ENCODE measurements at places on chromosomes 16 and 17.

DNA sequence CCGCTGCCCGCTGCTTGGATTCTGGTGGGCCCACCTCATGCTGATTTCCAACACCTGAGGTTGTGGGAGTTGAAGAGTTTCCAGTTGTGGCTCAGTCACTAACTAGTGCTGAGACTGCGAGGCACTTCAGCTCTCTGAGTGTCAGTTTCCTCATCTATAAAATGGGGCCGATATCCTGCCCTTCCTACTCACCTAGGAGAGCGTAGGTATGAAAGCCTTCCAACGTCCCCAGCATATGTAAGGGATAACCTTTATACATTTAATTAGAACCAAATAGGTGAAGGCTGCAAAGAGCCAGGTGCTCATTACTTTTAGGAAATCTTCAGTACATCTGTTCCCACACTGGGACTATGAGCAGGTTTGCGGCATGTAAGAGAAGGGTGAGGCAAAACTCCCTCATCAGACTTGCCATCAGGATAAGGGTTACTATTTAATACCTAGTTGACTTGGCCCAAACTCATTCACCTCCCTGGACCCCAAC is 782 bp upstream of the KIF18B start:
- no peak for DNase-seq

- DNase-seq: no peak
Measured at GRCh38 chr17:15398291-15398690, 56.9 kb upstream of the TEKT3 start.

GRCh38 chr17:47205419-47205963 is 3.7 kb upstream of the MYL4 start:
- peak; percentile 60 for DNase-seq

GRCh38 chr17:39069114-39069756 is 82.2 kb downstream of the PLXDC1 start:
- DNase-seq: no peak

- DNase-seq: no peak
Measured at GRCh38 chr17:57638284-57638683, 106.8 kb downstream of the CCDC182 start.

DNA sequence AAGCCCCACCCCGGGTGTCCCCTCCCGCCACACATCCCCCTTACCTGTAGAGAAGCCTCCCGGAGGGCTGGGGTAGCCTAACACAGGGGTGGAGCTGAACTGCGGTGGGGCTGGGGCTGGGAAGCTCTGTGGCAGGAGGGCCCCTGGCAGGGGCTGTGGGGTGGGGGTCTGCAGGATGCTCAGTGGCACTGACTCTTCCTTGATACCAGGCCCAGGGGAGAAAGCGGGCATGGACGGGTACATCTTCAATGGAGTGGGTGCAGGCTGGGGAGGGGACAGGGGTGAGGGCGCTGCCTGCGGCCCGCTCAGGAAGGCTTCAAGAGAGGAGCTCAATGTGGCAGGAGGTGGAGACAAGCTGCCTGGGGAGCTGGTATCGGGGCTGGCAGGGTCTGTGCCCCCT is 16.7 kb downstream of the SREBF1 start:
- no peak for DNase-seq

DNA sequence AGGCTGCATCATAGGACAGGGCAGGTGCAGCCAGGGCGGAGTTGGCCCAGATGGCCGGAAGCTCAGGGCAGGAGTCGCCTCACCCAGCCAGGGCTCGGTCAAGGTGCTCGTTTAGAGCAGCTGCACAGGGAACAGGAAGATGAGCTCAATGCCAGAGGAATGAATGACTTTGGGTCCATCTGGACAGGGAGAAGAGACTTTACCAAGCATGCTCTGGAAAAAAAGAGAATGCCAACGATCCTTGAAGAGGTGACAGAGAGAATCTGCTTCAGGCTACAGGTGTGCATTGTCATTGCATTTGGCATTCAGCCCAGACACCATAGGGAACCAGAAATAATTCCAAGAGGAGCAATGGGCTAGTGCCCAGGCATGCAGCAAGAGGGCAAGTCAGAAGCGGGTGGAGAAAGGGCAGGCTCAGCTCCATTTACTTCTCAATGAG is 6.7 kb upstream of the MPP3 start:
- DNase-seq: no peak

GRCh38 chr17:14940938-14941265 is 324.2 kb downstream of the PMP22 start:
- no peak for DNase-seq

DNA sequence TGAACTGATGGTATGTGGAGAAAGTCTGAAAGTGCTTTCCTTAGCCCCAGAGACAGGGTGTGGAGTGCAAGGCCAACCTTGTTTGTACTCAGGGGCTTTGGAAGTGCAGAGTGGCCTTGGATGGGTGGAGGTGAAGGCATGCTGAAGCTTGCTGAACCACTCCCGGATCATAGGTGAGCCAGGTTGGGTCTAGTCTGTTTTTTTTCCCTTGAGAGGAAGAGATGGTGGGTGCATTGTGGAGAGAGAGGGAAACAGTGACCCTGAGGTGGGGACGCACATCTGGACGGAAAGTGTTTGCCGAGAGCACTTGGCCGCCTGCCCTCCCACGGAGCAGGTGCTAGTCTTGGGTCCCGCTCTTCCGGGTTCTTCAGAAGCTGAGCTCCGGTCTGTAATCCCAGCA is 12.5 kb downstream of the ABAT start:
- no peak for DNase-seq

- no peak for DNase-seq
Measured at GRCh38 chr16:749010-749409, 8.2 kb upstream of the CIAO3 start.

GRCh38 chr17:65966072-65966695 is 225.7 kb downstream of the CEP112 start:
- DNase-seq: no peak

DNA sequence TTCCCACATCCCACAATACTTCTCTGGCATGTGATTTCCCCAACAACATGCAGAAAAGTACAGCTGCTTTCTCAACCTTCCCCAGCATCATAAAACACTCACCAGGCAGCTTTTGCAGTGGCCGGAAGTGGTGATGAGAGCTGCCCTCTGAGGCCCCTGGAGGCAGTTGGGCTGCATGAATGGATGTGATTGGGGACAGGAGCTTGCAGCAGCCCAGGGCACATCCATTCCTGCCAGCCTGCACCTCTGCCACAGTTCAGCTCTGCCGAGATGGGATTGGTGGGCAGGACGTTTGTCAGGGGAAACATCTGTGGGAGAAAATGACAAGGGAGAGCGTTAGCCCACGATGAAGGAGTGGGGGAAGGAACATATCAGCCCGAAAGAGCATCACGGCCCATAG is 19.8 kb downstream of the NUBP1 start:
- DNase-seq: no peak

DNA sequence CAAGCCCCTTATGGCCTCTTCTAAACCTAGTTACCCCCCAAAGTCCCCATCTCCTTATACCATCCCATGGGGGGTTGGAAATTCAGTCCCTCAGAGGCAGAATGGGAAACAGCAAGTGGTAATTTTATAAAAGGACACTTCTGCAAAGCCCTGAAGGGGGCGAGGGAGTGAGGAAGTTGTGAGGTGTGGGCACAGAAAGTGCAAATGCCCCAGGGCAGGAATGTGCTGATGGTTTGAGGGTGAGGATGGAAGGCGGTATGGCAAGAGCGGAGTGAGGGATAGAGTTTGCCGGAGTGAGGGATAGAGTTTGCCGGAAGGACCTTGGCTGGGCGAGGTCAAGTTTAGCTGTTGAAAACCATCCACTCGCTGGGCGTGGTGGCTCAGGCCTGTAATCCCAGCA is 52.7 kb downstream of the HAPSTR1 start:
- DNase-seq: no peak

- no peak for DNase-seq
Measured at GRCh38 chr16:73915935-73916334, 380.7 kb upstream of the PSMD7 start.

All from stimulated activated CD8-positive, alpha-beta memory T cell treated with anti-CD3 and anti-CD28 coated beads, Interleukin-7, amount 100 ng/mL, for 48 hours (primary cell).